ENCODE measurements at places on chromosomes 4 and X.

DNA sequence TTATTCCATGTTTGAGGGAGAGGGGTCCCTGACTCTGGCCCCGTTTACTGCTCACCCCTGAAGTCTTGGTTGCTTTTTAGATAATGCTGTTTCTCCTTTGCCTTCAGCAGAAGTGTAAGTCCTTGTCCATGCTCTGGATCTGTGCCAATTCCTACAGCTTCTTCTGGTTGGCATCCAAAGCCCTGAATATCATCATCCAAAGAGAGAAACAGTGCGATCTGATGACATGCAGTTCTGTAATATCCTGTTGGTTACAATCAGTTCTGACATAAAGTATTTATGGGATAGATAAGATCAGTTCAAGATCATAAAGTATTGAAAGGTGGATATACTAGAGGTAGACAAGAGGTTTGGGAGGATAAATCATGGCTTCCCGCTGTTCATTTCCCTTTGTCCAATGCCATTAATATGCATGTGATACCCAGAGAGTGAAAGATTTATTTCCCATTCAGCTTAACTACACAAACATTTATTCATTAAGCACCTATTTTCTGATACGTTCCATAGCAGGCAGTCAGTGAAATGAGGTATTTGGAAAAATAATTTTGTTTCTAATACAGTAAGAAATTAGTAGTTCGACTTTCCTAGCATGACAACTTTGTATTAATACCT lies 53.2 kb upstream of the TMEM150C start:
- no peak for DNase-seq

DNA sequence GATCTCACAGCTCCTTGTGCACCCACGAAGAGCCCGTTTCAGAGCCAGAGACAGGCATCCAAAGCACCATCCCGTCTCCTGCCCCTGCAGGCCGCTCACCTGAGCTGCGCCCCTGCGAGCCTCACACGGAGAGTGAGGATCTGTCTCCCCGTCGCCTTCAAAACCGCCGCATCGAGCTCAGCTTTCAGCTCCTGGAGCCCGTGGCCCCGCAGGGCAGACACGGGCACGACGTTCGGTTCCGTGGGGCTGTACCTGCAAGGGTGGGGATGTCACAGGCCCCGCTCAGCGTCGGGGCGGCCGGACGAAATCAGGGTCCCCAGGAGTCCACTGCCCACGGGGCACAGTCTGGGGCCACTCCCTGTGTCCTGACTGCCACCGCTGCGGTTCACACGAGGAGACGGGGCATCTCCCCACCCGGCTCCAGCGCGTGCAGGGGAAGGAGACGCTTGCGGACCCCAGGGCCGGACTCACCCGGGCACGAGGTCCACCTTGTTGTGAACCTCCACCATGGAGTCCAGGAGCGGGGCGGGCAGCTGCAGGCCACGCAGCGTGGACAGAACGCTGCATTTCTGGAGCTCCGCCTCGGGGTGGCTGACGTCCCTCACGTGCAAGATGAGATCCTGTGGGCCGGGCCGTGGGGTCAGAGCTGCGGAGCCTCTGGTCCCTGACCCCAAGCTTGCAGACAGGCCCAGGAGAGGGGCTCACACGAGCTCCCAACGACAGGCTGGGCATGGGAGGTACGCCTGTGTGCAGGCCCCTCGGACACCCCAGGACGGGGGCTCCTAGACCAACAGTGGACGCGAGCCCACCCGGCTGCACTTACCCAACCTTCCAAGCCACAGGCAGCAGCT lies 11.1 kb downstream of the GTPBP6 start:
- no peak for DNase-seq

DNA sequence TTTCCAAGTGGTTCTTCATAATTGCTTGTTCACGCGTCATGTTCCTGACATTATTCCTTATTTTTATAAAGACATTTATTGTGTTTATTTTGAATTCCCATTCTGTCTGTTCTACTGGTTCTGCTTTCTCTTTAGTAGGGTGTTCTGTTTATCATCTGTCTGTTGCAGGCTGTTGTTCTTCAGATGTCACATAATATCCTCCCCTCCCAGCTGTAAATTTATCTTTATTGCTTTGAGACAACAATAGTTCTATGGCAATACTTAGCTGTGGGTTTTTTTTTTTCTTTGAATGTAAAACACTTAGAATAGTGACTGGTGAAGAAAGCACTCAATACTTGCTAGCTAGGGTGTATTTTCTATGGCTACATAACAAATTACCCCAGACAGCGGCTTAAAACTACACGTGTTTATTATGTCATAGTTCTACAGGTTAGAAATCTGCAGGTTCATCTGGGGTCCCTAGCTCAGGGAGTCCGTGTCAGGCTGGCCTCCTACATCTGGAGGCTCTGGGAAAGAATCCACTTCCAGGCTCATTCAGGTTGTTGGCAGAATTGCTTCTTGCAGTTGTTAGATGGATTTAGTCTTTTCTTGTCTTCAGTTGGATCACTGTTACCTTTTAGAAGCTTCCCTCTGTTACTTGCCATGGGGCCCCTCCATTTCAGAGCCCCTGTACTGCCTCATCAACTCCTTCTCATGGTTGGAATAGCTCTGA lies 63.4 kb upstream of the ENPEP start:
- DNase-seq = no peak

DNA sequence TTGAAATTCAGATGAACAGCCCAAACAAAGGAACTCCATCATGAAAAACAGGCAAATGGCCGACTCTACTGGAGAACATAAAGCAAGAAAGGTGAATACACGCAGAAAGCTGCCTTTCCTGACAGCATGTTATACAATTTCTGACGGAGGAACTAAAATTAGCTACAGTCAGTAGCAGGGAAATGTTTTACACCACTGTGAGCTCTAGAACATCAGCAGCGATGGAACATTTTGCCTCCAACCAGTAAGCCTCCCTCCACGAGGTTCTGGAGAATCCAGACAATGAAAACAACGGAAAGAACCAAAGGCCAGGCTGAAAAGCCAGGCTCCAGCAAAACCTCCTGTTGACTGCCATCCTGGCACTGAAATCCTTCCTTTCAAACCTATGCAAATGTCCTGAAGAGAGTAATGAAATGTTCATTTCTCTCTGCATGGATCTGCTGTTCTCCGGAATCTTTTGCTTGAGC lies 78.9 kb downstream of the IRF2 start:
- no peak for DNase-seq

- DNase-seq = no peak
Measured at GRCh38 chrX:123399709-123400108, 215.6 kb downstream of the GRIA3 start.
